ENCODE measurements at places on chromosomes 16 and 17. TPM values are rescaled to one million over a fixed set of nuclear protein-coding genes. Genes with fewer than 3 reads are reported as not detected.

ODAD4 gene
- 1.0 TPM for total RNA-seq

GRB7 gene
- total RNA-seq: 25.0 TPM

HOXB1 gene
- total RNA-seq: not detected

DNA sequence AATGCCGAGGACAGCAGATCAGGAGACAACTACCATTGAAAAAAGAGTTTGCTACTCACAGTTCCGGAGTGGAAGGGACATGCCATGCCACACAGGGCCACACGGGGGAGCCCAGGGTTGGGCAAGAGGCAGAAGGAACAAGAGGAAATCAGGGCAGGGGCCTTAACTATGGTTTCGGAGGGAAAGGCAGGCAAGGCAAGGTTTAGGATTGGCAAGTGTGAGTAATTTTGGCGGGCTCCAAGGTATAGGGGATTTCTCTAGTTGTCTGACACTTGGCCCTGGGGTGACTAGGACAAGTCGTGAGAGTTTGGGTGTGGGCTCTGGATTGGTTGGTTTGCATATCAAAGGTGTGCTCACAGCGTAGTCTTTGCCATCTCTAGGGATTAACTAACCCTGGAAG, 27.0 kb upstream of the NTN1 start:
- peak; percentile 87 for DNase-seq

- no peak for DNase-seq
Observed at GRCh38 chr17:72104863-72105234, 16.0 kb upstream of the SOX9 start.

DNA sequence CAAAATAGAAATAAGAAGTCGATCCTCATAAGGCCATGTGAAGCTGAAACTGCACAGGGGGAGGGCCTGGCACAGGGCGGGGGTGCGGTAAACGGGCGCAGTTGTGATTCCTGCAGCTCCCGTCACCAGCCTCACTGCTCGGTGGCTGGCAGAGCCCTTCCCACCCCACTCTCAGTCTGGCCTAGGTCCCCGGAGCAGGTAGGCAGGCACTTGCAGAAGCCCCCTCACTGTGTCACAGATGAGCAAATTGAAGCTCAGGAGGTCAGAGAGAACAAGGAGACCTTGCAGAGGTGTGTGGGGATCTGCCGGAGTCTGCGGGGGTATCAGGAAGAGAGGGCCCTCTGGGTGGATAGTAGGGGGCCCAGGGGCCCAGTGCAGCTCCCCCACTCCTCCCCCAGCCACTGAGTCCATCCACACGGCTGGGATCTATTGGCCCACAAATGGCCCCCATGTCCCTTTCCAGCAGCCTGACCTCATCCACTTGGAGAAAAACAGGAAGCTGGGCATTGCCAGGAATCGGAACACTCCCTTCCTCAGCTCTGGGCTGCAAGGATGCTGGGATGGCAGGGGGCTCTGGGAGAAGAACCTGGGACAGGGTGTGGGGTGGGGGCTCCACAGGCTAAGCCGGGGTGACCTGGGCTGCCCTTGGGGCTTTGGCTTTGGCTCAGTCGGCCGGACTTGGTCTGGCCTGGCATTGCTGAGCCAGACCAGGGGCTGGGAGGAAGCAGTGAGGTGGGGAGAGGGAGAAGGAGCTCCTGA, 21.4 kb upstream of the MAP3K14 start:
- DNase-seq: peak; percentile 64

DNA sequence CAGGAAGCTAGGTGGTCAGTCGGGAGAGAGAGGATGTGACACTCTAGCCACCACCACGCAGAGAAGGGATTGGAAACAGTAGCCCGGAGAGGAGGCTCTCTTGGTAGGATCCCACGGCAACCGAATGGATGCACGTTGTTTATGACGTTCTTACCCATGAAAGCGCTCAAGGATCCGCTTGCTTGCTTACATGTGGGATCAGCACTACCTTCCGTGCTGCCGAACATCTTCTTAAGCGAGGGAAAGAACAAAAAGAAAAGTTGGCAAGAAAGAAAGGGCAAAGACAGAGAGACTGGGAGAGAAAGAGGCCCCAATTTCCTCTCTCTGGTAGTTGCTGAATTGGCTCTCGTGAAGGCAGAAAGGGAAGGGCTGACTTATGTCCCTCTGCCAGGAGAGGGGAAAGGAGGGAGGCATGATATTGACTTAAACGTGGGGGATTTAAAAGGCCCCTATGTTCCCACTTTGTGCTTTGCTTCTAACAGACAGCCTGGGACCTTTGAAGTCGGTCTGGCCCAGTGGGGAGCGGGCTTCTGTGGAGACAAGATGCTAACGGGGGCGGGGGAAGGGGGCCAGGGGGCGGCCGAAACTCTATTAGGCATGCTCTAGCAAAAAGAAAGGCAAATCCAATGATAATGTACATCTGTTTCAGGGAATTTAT, 35.4 kb downstream of the SNX20 start:
- no peak for DNase-seq

DNA sequence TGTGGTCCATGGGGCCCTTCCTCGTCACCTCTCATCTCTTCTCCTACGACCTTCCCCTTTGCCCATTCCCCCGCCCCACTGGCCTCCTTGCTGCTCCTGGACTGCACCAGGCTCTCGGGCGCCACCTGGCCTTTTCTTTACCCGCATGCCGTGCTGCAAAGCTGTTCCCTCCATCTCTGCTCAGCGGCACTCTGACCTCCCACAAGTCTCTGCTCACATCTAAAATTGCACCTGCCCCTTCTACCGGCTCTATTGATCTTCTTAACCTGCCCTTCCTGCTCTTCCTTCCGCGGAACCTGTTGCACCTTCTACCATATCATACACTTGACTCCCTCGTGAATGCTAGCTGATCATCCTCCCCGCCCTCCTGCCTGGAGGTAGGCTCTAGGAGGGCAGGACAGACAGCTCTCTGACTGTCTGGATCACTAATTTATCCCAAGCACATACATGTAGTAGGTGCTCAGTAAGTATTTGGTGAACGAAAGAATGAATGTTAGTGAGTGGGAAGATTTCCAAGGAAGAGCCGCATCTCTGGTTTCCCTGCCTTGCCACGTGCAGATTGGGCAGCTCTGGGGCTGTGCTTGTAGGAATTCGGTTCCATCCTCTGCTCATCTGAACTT, 17.3 kb downstream of the DNAH17 start:
- peak; percentile 71 for DNase-seq

DNA sequence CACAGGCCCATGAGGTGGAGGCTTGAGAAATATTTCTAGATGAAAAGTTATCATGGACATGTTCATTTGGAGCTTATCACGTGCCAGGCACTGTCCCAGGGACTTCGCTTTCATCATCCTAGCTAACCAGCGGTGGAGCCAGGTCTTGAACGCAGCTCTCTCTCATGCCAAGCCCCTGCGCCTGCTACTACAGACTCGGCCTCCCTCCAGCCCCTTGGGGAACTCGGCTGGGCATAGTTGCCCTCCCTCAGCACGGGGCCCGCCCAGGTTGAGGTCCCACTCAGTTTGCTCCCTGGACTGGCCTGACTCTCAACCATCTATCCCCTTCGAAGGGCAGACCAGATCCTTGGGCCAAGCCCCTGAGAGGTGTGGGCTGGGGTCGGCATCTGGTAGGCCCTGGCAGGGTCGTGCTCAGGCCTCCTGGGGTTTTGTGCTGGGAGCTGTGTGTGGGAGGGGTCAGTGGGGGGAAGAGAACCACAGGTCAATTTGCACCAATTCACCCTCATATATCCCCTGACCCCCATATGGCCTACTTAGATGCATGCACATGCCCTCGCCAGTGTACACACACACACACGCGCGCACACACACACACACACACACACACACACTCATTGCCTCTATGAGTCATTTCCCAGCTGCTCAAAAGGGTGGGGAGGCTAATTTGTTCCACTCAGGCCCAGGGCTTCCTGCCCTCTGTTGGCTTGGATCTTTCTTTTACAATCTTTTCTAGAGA, 12.1 kb upstream of the SCN4A start:
- no peak for DNase-seq

- DNase-seq: no peak
Observed at GRCh38 chr17:45946841-45947256, 52.2 kb upstream of the STH start.

- DNase-seq: peak; percentile 86
Observed at GRCh38 chr17:78925662-78926555, 722 bp upstream of the TIMP2 start.

DNA sequence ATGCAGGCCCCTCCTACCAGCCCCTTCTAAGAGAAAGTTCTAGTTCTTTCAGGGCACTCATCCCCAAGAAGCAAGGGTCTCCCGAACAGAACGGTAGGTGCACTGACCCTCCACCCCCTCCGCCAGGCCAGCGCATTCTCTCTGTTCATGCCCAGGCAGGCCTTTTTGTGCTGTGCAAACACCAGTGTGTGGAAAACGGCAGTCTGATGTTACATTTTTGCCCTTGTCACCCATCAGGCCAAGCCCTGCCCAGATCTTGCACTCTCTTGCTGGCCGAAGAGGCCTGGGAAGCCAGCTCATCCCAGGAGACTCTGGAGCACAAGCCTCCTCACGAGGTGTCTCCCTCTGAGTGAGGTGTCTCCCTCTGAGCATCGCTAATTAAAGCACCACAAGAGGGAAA, 16.1 kb upstream of the MTSS2 start:
- no peak for DNase-seq

- no peak for DNase-seq
Observed at GRCh38 chr16:47258874-47259461, 115.2 kb upstream of the NETO2 start.

DNA sequence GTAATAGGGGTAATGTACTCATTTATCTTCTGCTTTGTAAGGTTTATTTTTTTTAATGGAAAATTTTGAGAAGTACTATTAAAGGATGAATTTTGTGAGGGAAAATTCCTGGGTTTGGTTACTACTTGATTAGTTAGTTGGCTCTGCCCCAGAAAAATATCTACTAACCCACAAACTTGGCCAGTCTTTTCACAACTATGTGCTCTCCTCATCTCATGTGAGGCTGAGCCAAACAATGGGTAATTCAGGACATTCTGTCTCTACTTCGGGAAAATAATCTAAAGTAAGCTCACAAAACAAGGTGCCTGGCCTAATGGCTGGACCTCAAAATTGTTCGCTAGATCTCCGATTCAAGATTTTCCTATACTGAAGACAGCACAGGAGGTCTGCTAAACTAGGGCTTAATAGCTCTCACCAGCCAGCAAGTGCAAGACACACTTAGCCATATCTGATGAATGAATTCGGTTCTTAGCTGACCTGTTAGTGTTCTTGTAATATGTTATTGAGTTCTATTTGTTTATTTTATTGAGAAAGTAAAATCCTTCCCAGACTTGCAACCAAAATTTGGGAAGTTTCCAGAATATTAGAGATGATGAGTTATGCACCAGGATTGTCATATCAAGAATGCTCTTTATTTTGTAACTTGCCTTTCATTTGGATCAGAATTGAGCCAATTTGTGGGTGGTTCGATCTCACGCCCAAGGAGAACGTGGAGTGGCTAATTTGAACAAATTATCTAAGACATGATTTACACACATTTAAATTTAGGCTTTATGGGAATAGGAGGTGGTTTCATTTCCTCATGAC, 5.7 kb downstream of the KCNJ16 start:
- DNase-seq: no peak
